GM12892 (cell line): ENCODE measurements at places on chromosomes 16 and 17.

- peak; percentile 28 for DNase-seq
Measured at GRCh38 chr16:21156767-21157467, 1.6 kb upstream of the LDAF1 start.

GRCh38 chr17:37774504-37774903 is 29.6 kb upstream of the HNF1B start:
- DNase-seq = peak; percentile 46

DNA sequence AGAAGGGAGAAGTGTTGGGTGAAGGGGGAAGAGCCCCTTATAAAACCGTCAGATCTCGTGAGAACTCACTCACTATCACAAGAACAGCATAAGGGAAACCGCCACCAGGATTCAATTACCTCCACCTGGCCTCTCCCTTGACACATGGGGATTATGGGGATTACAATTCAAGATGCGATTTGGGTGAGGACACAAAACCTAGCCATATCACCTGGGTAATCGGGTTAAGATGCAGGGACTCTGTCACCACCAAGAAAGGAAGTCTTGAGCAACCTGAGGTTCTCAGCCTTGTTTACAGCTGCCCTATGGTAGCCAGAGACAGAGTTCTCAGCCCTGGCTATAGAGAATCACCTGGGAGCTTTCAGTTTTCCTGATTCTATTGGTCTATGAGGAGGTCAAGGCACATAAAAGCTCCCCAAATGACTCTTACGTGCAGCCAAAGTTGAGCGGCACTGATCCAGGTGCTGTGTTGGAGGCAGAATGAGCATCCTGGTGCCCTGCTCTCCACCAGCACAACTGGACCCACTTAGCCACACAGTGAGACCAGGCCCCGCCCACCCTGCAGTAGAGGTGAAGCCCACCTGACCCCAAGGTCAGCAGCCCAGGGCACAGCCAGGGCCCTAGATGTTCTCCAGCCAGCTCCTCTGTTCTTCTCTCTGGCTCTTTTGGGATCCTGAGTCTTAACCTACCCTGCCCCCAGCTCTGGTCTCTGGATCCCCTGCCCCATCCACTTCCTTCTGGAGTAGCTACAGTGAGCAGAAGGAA is 138.5 kb upstream of the CDH5 start:
- DNase-seq = no peak

DNA sequence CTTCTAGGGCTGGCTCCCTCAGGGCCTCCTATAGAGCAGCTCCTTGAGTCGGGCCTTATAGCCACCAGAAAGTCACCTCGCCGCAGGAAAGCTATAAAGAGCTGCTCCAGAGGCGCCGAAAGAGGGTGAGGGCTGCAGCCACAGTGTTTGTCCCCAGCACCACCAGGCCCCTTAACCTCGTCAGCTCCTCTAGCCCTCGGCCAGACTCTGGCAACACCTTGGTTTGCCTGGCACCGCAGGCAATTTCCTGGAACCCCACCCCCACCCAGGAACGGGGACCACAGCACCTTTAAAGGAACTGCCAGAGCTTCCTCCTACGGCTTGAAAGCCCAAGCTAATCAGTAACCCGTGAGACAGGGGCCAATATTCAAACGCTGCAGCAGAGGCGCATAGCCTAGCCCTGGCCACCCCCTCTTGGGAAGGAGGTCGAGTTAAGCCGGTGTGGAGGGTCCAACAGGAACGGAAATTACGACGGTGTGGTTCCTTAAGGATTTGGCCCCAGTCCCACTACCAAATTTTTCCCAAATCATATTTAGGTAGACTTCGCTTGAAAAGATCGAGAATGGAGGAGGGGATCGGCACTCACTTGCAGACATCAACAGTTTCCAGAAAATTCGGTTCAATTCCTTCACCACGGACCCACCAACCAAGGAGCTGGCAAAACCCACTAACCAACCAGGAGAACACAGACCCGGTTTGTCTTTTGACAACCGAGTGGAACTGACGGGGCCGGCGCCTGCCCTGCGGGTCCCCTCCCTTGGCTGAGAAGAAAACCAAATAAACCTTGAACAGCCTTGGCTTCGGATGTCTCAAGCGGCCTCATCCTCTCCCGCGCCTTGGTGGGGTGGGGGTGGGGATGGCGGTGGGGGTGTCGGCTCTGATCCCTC is 3.0 kb downstream of the HOXB6 start:
- no peak for DNase-seq

DNA sequence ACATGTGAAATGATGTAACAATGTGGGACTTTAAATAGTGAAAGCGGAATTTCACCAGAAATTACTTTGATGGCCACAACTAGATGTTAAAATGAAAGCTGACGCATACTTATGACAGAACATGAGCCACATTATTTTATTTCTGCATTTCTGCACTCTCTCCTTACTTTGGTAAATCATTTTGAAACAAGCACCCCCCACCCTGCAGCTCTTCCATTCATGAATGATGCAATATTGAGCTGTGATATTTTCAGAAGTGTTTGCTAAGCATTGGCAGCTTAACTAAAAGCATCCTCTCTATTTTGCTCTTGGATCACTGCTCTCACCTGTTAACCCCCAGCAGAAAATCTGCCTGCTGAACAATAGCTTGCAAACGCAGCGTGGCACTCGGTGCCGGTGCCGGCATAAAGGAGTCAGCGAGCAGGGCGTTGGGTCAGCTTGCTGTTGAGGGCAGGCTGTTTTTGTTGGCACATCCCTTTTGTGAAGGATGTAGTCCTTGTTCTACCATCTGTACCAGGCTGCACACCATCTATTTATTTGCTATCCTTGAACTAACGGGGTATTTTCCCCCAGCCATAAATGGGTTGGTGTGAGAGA is 30.8 kb upstream of the CBLN1 start:
- DNase-seq = no peak

DNA sequence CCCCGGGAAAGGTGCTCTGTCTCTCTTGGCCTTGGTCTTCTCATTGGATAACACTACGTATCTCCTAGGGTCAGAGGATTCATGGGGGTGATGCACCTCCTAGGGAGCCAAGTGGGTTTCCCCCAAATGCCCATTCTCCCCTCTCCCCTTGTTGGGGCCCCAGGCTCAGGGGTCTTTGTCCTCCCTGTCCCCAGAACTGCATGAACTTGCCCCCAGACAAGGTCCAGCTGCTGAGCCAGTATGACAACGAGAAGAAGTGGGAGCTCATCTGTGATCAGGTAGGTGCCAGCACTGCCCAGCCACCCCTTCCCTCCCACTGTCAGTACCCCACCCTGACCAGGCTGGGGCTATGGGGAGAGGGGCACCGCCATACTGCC is 8.7 kb downstream of the FMNL1 start:
- no peak for DNase-seq

- DNase-seq = no peak
Measured at GRCh38 chr17:68297195-68297594, 5.9 kb downstream of the ARSG start.

DNA sequence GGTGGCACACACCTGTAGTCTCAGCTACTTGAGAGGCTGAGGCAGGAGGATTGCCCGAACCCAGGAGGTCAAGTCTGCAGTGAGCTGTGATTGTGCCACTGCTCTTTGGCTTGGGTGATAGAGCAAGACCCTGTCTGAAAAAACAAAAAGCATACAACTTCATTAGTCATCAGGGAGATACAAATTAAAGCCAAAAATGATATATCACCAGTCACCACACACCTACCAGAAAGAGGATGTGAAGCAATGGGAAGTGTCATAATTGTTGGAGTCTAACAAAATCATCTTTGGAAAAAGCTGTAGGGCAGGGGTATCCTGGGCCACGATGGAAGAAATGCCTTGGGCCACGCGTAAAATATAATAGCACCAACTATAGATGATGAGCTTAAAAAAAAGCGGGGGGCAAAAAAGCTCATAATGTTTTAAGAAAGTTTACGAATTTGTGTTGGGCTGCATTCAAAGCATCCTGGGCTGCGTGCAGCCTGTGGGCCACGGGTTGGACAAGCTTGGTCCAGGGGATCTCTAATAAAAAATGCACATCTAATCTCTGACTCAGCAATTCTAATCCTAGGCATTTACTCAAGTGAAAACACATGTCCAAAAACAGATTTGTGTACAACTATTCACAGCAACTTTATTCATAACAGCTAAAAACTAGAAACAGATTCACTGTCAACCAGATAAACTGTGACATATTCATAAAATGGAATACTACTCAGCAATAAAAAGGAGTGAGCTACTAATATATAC is 65.9 kb downstream of the HIC1 start:
- no peak for DNase-seq

DNA sequence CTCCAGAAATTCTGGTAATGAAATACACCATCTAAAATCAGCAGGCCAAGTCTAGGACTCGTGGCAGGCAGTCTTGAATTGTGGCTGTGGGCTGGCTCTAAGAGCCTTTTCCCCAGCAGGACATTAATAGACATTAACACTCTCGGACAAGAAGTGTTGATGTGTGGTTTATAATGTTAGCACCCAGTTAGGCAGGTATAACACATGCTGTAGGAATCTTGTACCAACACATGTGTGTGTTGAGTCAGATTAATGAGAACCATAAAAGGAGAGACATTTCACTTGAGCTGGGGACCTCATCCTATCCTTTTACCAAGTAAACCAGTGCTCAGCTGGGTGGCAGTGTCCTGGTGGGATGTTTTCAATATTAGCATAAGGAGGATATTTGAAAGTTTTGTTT is 264.5 kb downstream of the FTO start:
- DNase-seq = no peak

- DNase-seq = no peak
Measured at GRCh38 chr17:19371259-19372010, 6.9 kb upstream of the MAPK7 start.

DNA sequence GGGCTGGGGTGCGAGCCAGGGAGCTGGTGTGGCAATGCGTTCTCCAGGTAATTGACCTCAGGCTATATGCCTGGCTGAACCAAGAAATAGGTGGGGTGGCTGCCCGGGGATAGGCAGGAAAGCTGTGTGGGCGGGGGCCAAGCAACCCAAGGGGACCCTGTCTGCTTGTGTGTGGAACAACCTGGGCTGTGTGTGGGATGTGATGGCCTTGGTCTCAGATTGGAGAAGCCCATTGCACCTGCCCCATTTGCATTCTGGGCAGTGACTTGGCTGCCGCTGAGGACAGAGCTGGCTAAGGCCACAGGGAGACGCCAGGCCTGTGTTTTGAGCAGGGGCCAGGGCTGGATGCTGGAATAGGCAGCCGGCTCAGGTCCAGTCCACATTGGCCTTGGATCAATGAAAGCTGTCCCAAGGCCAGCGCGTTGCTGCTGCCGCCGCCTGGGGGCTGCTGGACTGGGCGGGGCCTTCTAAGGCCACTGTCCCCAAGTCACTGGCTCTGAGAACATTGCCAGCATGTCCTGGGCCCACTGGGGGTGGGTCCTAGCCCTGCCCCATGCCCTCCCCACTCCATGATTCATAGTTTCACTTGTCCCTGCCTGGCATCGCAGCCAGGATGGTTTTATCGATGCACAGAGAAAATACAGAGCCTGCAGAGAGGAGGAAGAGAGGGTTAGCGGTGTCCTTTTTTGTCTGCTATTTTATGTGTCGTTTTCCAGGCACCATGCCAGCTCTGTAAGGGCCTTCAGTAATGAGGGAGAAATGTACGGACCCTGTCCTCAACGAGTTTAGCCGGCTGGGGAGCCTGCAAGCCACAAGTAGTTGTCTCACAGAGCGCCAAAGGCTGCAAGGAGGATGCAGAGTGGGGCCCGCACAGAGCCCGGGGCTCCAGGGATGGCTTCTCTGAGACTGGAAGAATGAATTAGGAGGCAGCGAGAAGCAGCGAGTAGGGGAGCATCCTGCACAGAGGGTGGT is 43.9 kb downstream of the NKD1 start:
- no peak for DNase-seq

DNA sequence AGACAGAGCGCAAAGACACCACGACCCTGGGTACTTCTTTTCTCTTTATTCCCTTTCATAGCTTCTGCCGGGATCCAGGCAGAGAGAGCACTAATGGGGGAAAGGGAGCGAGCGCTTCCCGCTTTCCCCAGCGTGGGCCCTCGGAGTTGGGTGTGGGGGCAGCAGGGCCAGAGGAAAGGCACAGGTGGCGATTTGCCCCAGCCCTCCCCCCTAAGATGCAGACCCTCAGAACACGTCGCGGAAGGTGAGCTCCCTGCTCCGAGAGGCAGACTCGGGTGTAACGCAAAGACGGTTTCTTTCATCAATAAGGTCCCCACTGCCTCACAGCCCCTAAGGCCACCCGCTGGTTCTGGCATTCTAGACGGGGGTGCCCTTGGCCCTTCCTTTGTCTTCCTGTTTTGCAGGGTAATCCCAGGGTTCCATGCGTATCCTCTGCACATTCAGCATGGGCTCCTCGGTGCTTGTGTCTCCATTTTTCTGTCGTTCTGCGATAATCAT is 570 bp upstream of the NME3 start:
- no peak for DNase-seq

DNA sequence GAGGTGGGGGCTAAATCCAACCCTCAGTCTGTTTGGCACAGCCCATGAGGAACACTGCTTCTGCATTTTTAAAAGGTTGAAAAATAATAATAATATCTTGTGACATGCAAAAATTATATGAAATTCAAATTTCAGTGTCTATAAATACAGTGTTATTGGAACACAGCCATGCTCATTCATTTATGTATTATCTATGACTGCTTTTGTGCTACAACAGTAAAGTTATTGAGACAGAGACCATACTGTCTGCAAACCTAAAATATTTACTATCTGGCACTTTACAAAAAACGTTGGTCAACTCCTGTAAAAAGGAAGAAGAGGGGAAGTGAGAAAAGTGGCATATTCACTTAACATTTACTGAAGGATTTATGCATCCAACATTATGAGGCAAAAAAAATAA is 3.1 kb downstream of the ABCA5 start:
- DNase-seq = no peak

GRCh38 chr16:8572919-8573724 is 17.2 kb downstream of the TMEM114 start:
- no peak for DNase-seq

- DNase-seq = no peak
Measured at GRCh38 chr16:12900599-12901203, 697 bp upstream of the SHISA9 start.

DNA sequence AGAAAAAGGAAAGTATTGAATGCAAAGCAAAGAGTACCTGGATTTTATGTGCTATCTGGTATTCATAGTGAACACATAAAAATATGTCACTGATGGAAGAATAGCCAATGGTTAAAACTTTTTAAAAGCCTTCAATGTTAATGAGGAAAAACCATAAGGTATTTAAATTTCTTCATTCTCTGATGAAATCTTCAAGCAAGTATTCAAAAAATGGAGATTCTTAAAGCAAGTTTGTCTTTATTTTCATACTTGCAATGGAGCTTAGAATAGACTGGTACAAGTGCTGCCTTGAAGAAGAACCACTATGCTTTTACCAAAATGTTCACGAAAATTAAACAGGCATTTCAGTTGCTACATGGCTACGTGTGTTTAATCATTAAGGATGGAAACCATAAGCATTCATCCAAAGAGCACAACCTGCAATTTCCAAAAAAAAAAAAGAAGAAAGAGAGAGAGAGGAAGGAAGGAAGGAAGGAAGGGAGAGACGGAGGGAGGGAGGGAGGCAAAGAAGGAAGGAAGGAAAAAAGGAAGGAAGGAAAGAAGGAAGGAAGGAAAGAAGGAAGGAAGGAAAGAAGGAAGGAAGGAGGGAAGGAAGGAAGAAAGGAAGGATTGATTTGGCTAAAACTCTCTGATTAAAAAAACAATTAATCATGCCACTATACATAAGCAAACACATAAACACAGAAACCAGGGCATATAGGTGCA is 17.6 kb downstream of the HS3ST3A1 start:
- DNase-seq = no peak

- DNase-seq = no peak
Measured at GRCh38 chr17:32189343-32189742, 47.0 kb downstream of the RHOT1 start.

- DNase-seq = no peak
Measured at GRCh38 chr17:65078441-65079160, 22.1 kb upstream of the GNA13 start.

- DNase-seq = no peak
Measured at GRCh38 chr17:43463241-43463640, 20.5 kb upstream of the DHX8 start.

- no peak for DNase-seq
Measured at GRCh38 chr17:74211141-74211911, 2.0 kb upstream of the TTYH2 start.
